ENCODE measurements at places on chromosomes 4 and X.
A peak's percentile ranks its signal among the peaks of the same experiment; 100 is the strongest.

DNA sequence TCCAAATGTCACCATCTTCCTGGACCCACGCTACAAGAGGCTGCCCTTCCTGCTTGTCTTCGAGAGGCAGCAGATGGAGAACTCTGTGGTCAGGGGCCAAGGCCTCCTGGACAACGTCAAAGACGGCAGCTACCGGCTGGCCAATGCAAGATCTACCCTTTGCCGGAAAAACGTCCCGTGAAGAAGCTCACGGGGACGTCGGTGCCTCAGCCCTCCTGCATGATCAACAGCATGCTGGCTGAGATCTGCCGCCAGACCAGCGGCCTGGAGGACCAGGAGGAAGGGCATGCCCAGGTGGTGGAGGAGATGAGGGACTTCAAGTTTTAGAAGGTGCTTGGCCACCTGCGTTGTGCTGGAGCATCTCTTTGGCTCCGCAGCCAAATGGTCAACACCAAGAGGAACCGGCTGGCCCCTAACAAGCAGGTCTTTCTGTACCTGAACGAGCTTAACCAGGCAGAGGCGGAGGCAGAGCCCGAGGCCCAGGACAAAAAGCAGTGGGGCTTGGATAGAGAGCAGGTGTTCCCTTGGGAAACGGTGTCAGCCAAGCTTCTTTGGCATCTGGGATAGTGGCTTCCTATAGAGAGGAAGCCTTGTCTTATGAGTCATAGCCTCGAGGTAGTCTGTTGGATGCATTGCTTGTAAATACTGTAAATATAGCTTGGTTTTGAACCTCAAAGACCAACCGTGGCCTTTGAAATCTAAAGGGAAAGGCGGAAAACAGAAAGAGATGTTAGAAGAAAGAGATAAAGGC lies 94.8 kb upstream of the ELOVL6 start:
- DNase-seq = no peak

DNA sequence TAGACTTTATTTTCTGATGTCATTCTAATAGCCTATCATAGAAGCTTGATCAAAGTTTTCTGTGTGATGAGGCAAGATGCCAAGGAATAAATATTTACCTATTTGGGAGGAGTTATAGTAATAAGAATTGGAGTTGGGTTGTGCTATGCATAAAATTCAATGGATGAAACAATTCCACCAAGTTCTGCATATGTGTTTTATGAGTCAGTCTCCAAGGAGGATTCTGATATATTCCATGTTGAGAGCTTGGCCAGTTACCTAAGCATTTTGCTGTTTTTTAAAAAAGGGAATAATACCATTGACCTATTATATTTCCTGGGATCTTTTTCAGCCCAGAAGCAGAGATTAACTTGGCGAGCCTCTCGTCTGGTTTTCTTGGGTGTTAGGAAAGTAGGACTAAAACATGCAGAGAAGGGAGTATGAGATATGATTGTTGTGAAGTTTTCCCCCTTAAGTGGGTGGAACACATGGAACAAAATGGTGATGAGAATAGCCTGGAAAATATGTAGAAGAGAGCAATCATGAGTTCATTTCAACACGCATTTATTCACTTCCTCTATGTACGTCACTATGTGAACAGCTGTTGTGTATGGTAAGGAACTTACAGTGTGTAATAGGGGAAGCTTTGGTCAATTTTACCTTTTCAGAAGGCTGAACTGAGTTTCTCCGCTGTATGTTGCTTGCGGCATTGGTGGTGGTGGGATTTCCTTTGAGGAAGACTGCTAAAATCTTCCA lies 39.2 kb downstream of the POLA1 start:
- no peak for DNase-seq

DNA sequence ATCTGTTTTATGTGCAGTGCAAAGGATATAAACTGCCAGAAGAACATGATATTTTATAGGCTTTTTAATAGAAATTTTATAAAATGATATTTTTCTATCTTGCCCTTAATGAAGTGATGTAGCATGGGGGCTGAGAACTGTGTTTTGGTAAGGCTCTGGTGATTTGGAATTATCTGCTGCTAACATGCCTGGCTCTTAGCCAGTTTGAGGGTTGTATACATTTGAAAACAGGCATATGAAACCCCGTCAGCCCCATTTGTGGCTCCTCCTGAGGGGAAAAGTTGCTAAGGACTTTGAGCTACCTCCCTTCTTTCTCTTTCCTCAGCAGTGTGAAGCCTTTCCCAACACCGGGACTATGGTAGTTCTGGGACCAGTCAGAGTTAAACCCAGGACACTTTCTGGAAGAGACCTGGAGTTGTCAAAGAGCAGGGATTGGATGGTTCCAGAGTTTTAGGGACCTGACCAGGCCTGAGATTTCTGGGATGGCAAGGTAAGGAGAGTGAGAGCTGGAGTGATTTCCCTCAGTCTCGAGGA lies 4.7 kb downstream of the SFRP2 start:
- DNase-seq = no peak

DNA sequence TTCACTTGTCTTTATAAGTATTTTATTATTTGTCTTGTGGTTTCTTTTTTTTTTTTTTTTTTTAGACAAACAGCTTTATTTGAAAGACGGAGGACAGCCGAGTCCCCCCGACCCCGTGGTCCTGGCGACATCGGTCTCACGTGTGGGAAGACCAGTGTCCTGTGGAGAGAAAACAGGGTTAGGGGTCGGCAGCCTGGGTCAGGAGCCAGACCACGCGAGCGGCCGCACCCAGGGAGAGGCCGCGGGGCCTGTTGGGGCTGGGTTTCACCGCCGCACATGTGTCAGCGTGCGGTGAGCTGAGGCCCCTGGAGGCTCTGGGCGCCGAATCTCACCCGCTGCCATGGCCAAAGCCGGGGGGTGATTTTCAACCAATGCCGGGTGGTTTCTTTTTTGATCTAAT lies 17.8 kb upstream of the RAB33B start:
- no peak for DNase-seq

GRCh38 chr4:177194906-177195305 lies 114.8 kb upstream of the NEIL3 start:
- DNase-seq = no peak

DNA sequence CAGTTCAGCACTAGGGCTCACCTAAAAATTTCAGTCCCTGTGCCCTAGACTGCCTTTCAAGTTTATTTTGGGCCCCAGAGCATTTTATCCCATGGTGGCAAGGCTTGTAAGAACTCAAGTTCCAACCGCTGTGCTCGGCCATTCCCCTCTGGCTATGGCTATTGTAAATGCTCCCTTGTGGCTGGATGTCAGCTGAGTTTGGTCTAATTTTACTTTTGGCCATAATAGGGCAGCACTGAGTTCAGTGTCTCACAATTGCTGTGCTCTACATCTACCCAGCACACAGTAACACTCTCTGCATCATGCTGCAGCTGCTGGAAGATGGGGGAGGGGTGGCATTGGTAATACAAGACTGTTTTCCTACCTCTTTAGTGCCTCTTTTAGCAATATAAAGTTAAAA lies 210.8 kb upstream of the IRS4 start:
- no peak for DNase-seq

DNA sequence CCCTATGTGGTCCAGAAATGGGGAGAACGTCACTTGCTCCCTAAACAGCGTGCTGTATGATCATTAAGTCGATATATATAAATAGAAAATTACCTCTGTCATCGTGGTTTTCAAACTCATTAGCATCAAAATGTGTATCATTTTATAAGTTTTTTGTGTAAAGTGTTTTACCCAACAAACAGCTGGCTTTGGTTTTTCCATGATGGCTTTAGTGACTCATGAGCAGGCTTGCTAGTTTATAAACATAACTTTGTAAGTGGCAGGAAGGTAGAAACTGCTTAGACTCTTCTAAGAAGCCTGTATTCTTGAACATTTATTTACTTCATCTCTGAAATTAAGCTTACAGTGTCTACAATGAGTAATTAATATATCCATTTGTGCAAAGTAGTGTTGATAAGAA lies 108.4 kb upstream of the DIPK2B start:
- DNase-seq = no peak

DNA sequence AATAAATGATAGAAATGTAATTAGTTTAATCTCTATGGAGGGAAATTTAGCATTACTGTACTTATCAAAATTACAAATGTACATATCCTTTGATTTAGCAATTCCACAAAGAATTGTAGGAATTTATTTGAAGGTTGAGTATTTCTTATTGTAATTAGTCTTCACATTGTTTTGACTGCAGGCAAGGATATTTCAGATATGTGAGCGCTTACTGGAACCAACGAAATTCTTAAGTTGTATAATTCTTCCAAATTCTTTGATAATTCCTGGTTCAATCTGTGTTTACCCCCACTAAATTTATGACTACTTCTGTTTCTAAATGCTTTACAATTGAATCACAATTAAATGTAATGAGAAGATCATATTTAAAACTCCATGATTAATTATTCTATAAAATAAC lies 26.9 kb upstream of the WWC2 start:
- no peak for DNase-seq

DNA sequence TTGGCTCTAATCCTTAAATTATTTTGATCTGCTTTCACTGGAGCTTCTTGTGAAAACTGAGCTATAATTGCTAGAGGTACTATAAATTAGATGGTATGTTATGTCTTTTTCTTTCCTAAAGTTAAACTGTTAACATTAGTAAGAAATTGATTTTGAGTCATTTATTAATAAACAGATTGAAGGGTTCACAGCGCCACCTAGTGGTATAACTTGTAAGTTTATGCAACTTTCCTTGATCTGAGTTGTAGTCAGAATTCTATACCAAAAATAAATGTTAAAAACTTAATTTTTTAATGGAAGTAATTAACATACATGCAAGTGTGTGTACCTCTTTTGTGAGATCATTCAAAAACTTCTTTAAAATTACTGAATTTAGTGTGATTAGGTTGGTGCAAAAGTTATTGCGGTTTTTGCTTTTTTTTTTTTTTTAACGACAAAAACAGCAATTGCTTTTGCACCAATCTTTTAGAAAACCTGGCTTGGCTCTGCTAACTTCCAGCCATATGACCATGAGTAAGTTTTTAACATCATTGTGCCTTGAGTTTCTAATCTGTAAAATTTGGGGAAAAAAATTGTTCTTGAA lies 151.5 kb downstream of the CENPC start:
- DNase-seq = no peak

DNA sequence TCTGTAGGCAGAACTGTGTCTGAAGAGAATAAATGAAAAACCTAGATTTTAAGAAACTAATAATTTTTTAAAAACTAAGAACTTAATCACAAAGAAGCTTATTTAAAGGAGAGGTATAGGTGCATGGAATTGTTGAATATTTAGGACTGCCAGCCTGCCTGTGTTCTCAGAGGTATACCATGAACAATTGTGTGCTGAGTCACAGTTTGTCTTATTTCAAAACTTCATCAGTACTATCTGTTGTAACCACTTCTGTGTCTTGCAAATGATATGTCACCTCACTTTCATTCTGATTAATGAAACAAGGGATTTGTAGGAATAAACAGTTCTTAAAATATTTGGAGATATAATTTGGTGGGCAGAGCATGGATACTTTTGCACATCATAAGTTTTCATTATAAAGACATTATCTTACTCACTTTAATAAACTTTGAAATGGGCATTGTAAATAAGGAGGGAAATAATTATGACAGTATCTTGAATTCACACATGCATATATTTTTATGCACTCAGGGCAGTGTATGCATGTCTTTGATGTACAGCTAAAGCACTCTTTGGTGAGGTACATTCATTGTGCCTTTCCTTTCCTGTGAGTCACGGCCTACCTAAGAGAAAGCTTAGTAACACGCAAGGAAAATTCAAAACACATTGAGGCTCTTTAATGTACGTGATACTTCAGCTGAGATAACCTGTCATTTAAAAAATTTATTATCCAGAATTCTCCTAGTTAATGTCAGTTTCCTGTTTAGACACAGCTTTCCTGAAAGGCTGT lies 31.7 kb downstream of the STOX2 start:
- no peak for DNase-seq

DNA sequence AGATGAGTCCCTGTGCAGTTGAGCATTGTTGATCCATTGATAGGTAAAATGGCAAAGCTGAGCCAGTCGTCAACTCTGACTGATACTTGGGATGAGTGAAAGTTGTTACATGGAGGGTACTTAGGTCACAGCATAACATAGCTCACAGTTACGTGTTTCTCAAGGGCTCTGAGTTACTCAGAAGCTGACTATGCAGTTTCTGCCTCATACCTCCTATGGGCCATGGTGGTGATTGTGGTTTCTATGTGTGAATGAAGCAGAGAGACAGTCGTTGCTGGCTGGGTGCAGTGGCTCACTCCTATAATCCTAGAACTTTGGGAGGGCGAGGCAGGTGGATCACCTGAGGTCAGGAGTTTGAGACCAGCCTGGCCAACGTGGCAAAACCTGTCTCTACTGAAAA lies 30.8 kb downstream of the FRMPD3 start:
- no peak for DNase-seq

- DNase-seq = no peak
These were observed 62.6 kb downstream of the DCLK2 start for GRCh38 chr4:150140774-150141400.

DNA sequence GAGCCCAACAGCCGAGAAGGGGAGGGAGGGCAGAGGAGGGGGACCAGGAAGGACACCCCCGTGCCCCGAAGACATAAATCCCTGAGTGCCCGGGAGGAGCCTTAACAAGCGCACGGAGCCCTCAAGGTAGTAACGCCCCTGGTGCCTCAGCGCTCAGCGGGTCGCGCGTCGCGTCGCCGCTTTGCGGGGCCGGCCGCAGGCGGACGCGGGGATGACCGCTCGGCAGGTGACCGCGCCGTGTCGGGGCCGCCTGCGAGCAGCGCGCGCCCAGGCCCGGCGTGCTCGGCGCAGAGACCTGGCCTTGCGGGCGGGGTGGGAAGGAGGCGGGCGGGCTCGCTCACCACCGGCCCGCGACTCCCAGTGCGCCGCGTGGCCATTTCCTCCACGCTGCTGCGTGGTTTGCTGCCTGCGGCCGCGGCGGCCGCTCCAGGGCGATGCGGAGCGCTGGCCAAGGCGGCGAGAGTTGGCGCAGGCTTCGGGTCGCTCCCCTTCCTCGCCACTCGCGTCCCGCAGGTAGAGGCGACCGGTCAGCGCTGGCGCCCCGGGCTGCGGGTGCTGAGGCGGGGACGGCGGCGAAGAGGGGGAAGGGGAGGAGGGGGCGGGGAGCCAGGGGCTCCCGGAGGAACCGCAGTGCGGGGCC lies 632 bp downstream of the CCSER1 start:
- peak; percentile 75 for DNase-seq

DNA sequence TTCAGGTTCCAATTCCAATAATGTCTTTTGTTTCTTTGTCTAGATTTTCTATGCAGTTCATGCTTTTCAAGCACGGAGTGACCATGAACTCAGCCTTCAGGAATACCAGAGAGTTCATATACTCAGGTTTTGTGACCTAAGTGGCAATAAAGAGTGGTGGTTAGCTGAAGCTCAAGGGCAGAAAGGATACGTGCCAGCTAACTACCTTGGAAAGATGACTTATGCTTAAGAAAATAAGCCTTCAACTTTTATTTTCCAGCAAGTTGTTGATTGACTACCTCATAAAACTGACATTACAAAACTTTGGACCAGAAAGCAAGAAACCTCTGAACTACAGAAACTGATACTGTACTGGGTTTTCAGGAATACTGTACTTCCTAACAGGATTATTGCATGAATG lies 30.8 kb downstream of the INTS12 start:
- no peak for DNase-seq

- DNase-seq = no peak
These were observed 1427.0 kb downstream of the ADGRL3 start for GRCh38 chr4:62627141-62627540.

GRCh38 chrX:132463411-132463810 lies 25.4 kb downstream of the MBNL3 start:
- DNase-seq = peak; percentile 12

GRCh38 chr4:657338-657833 lies 16.7 kb downstream of the ATP5ME start:
- DNase-seq = no peak

GRCh38 chrX:500481-501010 lies 113.8 kb upstream of the PPP2R3B start:
- DNase-seq = no peak

- no peak for DNase-seq
These were observed 120.9 kb upstream of the DDIT4L start for GRCh38 chr4:100311181-100311580.
